ENCODE measurements at places on chromosomes 5 and 9.

GRCh38 chr9:91219557-91219956, 142.2 kb downstream of the AUH start:
- no peak for DNase-seq

- DNase-seq = no peak
Observed at GRCh38 chr5:168438349-168438748, 47.9 kb upstream of the RARS1 start.

DNA sequence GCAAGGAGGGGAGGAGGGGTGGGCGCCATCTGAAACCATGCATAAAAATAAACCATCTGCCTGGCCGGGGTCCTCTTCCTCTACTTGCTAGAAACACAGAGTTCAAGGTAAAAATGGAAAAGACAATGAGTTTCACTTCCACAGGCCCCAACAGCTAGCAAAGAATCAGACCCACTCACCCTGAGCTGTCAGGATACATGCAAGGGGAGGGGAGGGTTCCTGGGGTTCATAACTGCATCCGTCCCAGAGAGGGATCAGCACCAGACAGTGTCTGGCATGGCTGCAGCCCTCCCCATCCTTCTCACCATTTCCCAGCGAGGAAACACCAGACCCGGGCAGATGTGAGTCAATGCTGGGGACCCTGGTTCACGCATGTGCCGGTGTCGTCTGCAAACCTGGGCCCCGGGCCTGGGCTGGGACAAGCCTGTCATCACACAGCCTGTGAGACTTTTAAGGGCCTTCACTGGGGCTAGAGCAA, 55.4 kb downstream of the SEMA4D start:
- no peak for DNase-seq

- DNase-seq = peak; percentile 34
Observed at GRCh38 chr5:146447734-146448380, 724 bp downstream of the TCERG1 start.

- no peak for DNase-seq
Observed at GRCh38 chr5:32406650-32407049, 37.9 kb downstream of the ZFR start.

- no peak for DNase-seq
Observed at GRCh38 chr5:9421884-9422283, 124.0 kb downstream of the SEMA5A start.
